ENCODE measurements at places on chromosomes 1 and 21. TPM values are rescaled to one million over a fixed set of nuclear protein-coding genes. Genes with fewer than 3 reads are reported as not detected.

FCRLB gene
- 0.66 TPM for total RNA-seq

ATP5PF gene
- 80.2 TPM for total RNA-seq

PALMD gene
- 76.2 TPM for total RNA-seq

MYOG gene
- not detected for total RNA-seq

TAF1A gene
- 9.2 TPM for total RNA-seq

NCF2 gene
- not detected for total RNA-seq

A3GALT2 gene
- not detected for total RNA-seq

ARHGEF10L gene
- total RNA-seq, result 7.0 TPM

KIRREL1 gene
- total RNA-seq, result 39.6 TPM

CCDC17 gene
- 1.7 TPM for total RNA-seq

GSTM2 gene
- total RNA-seq, result 4.7 TPM

SPATA45 gene
- total RNA-seq, result not detected

DCLRE1B gene
- total RNA-seq, result 10.5 TPM

TMEM79 gene
- 0.93 TPM for total RNA-seq

KCND3 gene
- total RNA-seq, result not detected
